ENCODE measurements at places on chromosomes 6 and 20.
A peak's percentile ranks its signal among the peaks of the same experiment; 100 is the strongest.

DNA sequence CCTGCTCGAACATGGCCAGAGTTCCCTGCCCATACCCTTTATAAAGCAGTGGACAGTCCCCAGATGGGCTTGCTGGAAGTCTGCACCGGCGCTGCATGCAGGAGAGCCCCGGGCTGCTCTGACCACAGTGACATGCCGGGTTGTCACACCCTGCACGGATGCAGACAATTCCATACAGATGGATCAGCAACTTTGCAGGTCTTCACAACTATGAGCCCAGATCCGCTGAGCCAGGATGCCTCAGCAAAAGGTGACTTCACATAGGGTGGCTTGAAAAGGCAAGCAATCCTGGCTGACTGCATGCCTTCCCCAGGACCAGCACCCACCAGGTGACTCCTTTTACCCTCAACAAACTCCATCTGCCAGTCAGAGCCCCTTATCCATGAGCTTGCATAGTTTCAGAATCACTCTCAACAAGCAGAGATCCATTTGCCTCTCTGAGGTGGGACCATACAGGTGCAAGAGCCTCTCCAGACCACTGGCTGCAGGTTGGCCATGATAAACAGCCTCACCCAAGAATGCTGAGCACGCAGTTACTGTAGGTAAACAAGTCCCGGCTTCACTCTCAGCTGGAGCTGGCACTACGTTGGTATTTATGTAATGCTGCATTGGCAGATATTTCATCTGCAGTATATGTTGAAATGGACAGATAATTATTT lies 183.0 kb upstream of the QKI start:
- no peak for DNase-seq

DNA sequence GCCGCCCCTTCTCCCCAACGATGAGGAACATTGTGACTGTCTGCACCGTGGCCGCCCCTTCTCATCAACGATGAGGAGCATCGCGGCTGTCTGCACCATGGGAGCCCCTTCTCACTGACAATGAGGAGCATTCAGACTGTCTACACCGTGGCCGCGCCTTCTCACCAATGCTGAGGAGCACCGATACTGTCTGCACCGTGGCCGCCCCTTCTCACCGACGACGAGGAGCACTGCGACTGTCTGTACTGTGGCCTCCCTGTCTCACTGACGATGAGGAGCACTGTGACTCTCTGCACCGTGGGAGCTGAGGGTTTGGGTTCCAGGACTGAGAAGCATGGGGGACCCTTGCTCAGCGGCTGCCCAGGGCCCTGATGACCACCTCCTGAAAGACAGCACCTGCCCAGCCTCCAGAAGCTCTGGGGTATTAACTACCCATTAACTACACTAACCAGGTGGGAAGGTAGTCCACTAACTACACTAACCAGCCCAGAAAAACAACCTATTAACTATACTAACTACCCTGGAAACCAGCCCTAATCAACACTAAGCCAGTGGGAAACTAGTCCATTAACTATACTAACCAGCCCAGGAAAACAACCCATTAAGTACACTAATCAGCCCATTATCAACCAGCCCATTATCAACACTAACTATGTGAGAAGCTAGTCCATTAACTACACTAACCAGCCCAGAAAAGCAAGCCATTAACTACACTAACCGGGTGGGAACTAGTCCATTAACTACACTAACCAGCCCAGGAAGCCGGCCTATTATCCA lies 116.9 kb downstream of the TAF4 start:
- no peak for DNase-seq

- no peak for DNase-seq
Measured at GRCh38 chr20:22555791-22556564, 28.4 kb downstream of the FOXA2 start.

DNA sequence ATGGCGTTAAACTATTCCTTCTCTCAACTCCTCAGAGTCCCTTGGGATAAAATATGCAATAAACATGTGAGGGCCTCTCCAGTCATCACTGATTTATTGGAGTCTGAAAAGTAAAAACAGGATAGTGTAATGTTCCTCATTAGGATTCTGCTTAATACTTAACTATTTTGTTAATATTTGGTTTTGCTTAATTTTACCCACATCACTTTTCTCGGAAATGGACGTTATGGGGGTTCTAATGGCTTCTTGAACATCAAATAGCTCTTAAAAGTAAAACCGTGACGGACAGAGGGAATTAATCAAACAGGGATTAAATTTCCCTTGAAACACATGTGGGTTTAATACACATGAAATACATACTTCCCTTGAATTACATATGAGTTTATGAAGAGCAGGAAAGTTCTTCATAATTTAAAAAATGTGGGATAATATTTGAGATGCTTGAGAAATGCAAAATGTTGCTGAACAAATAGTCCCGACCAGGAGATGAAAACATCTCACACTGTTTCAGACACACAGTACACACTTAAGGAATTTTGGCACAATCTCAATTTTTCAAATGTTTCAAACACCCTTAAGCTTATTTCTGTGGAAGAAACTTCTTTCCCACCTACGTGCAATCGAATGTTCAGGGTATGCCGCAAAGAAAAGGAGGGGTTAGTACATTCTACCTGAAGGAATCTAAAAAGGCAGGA lies 38.4 kb upstream of the EIF2S2 start:
- no peak for DNase-seq

DNA sequence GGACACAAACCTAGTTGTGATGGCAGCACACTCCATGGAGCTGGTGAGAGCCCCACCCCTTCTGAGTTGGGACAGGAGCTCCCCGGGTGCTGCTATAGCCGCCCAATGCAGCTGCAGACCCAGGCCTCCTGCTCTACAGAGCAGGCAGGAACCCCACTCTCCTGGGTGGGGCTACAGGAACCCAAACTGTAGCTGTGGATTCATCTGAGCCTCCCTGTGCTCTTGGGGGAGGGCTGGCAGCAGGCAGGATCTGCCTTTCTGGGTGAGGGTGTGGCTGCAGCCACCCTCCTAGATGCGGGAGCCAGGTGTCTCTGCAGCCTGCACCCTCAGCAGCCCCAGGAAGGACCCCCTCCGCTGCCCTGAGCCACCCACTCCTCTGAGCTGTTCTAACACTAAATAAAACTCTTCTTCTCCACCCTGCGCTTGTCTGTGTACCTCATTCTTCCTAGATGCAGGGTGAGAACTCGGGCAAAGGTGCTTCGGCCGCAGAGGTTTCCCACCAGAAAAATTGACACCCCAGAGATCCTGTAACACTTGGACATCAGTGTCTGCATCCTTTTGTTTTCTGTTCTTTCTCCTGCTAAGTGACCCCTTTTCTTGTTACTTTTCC lies 55.2 kb upstream of the KIF13A start:
- no peak for DNase-seq

DNA sequence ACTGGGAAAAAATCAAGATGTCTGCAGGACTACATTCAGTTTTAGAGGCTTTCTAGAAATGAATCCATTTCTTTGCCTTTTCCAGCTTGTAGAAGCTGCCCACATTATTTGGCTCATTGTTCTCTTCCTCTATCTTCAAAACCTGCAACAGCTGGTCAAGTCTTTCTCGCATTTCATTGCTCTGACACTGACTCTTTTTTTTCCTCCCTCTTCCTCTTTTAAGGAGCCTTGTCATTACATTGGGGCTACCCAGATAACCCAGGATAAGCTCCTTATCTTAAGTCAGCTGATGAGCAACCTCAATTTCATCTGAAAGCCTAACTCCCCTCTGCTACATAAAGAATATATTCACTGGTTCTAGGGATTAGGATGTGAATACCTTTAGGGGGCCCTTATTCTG lies 53.2 kb upstream of the CEP162 start:
- DNase-seq: no peak

- no peak for DNase-seq
Measured at GRCh38 chr6:104887350-104887749, 27.6 kb upstream of the HACE1 start.

DNA sequence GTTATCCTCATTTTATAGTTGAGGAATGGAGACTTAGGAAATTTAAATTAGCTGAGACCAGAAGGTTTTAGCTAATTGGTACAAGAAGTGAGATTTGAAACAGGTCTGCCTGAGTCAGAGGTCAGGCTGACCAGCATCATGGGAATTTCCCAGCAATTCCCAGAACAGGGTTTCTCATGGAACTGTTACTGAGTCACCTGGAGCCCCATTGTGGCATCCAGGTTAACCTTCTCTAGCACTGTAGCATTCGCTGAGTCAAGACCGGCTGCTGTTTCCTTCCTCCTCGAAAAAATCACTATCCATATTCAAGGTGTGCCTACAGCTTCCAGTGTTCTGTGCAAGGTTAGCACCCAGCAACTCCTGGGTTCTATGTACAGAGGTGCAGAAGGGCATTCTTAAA lies 238.0 kb upstream of the MAN1A1 start:
- DNase-seq: no peak

DNA sequence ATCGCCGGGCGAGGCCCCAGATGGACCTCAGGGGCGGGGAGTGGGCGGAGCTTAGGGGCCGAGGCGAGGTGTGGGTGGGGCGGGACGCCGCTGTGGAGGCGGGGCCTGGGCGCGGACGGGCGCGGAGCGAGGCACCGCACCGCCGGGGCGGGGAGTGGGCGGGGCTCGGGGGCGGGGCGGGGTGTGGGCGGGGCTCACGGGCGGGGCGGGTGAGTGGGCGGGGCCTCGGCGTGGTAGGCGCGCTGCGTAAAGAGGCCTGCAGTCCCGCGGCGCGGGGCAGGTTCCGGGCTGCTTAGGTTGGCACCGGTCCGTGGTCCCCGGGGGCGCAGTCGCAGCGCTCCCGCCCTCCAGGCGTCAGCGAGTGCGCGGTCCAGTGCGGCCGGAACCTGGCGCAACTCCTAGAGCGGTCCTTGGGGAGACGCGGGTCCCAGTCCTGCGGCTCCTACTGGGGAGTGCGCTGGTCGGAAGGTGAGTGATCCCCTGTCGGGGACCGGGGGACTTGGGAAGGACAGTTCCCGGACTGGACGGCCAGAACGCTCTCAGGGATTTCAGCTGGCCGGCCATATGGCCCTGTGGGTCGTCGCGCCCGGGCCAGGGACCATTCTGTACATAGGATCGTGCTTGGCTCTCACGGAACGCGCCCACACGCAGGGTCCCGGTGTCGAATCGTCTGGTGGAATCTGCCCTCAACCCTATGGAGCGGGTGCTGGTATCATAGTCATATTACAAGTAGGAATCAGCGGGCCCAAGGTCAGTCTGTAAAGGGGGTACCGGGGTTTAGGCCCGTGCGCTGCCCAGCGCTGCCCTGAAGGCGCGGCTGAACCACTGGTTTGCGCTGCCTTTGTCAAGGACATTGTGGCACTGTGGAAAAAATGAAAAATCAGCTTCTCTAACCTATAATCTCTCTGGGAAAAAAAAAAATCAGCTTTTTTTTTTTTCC lies at the start of gene NQO2:
Gene NQO2, plus strand, starts transcription at position 277 of the 940 bp plus-strand sequence. CDS start 6,659 bp downstream, outside the sequence.
- peak; percentile 78 for DNase-seq

DNA sequence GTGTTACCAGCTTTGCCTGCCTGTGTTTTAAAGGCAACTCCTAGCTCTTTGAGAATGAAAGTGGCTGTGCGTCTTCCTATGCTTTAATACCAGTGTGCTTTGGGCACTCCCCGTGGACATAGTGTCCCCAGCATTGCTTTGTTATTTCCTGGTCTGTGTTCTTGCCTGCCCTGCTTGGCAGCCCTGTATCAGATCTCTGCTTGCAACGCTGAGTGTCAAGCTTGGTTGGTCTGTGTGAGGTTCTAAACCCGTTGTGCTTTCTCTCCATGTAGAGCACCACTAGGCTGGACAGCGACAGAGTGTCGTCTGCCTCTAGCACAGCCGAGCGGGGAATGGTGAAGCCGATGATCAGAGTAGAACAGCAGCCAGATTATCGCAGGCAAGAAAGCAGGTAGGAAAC lies 80.2 kb downstream of the AFDN start:
- no peak for DNase-seq

- DNase-seq: no peak
Measured at GRCh38 chr6:90251295-90251992, 45.2 kb downstream of the BACH2 start.

DNA sequence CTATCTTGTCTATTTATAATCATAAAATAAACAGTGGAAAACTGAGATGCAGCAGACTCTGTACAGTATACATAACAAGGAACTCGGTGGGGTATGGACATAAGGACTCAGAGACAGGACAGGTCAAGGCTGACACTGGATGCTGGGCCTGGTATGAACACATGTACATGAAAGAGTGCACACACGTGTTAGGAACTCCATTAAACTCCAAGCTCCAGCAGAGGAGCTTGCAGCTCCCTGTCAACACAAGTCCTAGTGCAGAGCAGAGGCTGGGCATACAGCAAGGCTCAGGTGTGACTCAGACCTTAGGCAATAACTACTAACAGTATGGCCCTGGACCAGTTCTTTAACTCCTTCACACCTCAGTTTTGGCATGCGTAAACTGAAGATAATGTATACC lies 17.1 kb downstream of the NAPB start:
- DNase-seq: no peak

DNA sequence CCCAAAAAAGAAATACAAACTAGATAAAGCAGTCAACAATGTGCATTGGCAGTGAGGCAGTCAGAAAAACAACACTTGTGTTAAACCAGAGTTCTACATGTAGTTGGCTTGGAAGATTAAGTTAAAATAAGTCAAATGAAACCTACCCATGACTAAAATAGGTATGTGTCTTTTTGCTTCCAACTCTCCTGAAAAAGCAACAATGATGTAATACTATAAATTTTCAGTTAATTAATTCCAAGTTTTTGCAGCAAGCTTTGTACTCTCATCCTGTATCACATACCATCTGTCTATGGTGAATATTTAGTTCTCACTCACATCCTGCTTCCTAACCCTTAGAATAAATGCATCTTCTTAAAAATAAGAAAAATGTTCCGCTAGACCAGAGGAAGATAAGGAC lies 261.5 kb downstream of the KIF16B start:
- DNase-seq: no peak

DNA sequence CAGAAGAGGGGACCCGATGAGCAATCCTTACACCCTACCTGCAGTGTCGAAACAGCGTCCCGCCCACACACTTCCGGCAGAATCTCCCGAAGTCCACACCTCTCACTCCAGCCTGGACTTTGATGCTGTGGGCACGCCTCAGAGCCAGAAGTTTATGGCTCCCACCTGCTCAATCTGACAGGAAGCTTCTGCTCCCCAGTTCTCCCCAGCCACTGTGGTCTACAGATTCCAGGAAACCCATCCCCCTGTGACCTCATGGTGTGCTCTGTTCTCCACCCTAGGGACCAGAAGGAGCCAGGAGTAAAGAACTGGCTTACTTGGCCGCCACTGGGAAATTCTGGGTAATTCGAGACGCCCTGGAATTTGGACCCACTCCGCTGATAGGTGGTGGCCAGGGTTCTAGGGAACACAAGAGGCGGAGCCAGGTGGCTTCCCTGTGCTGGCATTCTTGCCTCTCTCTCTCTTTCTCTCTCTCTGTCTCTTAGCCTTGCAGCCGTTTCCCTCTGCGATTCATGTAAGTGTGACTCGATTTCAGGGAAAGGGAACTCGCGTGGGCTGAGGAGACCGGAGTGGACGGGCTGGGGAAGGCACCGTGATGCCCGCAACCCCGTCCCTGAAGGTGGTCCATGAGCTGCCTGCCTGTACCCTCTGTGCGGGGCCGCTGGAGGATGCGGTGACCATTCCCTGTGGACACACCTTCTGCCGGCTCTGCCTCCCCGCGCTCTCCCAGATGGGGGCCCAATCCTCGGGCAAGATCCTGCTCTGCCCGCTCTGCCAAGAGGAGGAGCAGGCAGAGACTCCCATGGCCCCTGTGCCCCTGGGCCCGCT lies at the start of gene TRIM15:
Gene TRIM15, plus strand, starts transcription at position 457 of the 828 bp plus-strand sequence. Its CDS starts 139 bp downstream, at position 596.
- no peak for DNase-seq

GRCh38 chr6:85033547-85033946 lies 269.1 kb upstream of the TBX18 start:
- DNase-seq: no peak

Measured in NCI-H1048 (cell line).